Uterus (tissue), 4 donors: ENCODE measurements at places on chromosomes 1 and 21. TPM values are rescaled to one million over a fixed set of nuclear protein-coding genes. Genes with fewer than 3 reads are reported as not detected.

GRCh38 chr21:38914528-38915293 lies 109.0 kb downstream of the ETS2 start:
- no peak for DNase-seq

DNA sequence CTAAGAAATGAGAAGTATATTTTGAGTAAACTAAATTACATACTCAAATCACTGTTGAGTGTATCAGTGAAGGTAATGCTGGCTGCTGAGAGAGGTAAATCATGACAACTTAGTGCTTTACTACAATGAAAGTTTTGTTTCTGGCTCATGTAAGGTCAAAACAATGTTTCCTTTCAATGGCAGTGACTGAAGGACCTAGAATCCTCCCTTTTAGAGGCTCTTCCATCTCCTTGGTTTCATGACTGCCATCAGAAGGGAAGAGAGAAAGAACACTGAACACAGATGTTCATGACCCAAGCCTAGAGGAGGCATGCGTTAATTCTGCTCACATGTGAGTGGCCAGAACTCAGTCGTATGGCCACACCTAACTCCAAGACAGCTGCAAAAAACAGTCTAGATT lies 130.6 kb downstream of the AKT3 start:
- DNase-seq = no peak

DNA sequence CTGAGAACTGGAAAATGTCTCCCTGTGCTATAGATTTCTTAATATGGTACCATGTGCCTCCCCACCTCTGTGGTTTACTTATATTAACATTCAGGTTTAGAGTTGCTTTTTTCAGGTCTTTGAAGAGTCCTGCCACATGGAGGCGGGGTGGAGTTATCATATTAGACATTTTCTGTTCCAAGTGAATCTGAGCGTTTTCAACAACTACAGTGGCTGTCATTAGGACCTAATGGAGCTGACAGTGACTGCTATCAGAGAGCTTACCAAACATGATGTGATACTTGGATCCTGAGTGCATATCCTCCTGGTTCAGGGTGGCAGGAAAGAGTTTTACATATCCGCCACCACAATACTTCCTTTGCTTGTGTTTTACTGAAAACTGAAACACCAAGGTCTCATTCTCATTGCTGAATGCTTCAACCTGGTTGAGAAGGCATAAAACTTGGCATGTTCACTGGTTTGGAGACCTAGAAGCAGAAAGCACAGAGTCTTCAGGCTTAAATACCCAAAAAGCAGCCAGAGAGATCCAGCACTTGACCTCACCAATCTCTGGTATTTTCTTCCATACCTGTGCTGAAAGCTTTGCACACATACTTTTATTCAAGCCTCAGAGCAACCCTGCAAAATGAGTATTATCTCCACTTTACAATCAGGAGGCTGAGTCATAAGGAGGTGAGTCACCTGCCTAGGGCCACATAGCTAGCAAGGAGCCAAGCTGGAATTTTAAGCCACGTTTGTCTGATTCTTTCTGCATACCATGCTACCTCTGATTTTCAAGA lies 47.4 kb upstream of the OSBPL9 start:
- no peak for DNase-seq

DNA sequence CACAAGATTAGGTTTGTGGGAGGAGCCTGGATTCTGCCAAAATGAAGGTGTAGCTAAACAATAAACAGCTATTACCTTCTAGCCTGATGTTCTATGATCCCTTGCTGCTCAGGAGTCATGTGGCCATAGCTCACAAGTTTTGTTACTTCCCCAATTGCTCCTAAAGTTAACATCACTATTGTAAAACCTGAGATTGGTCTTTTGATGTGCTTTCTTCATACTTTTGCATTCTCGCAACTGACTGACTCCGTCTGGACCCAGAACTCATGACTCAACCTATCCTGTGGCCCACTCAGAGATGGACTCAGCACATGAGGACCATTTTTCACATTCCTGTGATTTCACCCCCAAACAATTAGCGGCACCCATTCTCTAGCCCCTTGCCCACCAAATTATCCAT lies 69.1 kb downstream of the PTGS2 start:
- no peak for DNase-seq

C1orf56 gene
- total RNA-seq = 2.6 TPM

DNA sequence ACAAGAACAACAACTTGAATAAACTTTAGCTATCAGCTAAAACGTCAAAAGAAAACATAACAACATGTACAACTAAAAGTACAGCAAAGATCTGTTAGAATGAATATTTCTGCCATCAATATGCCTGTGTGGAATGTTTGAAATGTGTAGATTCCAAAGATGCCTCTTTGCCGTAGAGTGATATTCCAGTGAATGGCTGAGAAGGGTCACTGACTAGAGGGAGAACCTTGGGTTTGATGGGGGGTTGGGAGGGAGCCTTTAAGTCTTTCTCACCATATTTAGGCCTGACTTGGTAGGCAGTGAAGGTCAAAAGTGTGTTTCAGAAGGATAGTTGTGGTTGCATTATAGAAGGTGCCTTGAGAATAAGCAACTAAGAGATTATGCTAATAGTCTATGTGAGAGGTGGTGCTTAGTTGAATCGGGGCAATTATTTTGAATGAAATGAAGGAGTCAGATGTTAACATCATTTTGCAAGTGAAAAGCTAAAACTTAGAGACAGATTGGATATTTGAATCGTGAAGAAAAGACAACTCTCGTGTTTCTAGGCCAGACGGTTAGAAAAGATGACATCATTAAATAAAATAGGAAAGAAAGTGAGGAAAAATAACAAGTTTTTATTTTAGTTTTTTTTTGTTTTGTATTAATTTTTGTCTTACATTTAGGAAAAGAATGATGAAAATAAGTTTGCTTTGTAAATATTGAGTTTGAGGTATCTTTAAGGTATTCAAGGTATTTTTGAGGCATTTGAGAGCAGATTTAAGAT lies 53.8 kb downstream of the PLA2G4A start:
- no peak for DNase-seq

- DNase-seq = peak; percentile 39
These were observed 32.1 kb downstream of the JAK1 start for GRCh38 chr1:64934115-64934877.

DNA sequence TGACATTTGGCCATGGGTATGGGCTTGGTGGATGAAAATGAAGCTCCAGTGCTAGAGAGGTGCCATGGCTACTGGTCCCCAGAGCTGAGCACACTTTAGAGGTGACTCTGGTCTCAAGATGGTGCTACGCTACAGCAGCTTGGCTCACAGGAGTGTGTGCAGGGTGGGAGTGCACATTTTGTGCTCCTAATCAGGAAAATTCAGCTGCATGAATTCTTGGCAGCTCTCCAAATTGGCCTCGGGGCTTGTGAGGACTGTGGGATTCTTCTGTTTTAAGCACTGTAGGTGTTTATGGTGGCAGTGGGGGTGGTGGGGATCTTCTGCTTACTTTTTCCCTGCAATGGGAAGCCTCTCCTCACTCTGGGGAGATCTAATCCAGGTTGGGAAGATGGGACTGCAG lies 17.3 kb upstream of the TIPRL start:
- DNase-seq = no peak

DNA sequence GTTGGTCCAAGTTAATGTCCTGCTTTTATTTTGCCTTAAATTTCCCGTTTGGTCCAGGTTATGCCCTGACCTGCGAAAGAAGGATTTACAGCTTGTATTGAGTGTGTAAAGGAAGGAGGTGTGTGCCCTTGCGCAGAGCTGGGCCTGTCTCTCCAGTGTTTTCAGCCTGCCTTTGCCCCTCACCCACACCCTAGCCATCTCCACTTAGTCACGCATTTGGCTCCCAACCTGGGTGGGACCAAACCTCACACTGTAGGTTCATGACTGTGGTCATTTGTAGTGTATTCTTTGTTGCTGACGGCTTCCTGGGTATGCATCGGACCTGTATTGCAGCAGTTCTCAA lies 572 bp upstream of the SRSF10 start:
- DNase-seq = peak; percentile 32

DNA sequence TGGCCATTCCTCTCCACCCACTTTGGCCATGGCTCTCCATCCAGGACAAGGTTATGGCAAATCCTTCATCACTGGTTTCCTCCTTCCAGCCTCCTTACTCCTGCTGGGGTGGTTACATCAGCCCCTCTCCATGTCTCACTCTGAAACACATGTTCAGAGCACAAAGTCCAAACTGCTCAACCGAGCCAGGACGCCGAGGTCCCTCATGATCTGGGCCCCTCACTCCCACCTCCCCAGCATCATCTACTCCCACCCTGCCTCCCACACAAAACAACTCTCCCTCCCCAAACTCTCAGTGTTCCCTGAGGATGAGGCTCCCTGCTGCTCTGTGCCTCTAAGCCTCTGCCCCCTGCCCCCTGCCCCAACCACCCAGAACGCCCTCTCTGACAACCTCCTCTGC lies 33.3 kb upstream of the ZBTB40 start:
- DNase-seq = no peak

- DNase-seq = no peak
These were observed 22.8 kb upstream of the SSBP3 start for GRCh38 chr1:54428837-54429518.

GRCh38 chr21:44569861-44570517 lies 3.5 kb upstream of the KRTAP10-4 start:
- no peak for DNase-seq

GRCh38 chr1:179016706-179017382 lies 8.8 kb upstream of the FAM20B start:
- DNase-seq = peak; percentile 68

DNA sequence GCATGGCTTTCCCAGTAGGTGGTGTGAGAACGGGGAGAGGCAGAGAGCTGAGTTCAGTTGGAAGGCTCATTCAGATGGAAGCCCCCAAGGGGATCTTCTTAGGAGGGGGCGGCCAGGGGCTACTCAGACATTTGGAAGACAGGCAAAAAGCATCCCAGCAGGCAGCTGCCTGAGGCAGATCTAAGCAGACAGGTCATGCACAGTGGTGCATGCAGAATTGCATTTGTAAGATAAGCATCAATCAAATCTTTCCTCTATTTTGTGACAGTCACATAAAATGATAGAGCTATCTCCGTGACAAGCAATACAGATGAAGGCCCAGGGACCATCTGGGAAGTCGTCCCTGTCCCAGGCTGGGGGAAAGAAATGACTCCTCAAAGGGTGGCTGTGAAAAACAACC lies 3.8 kb downstream of the RAB3B start:
- DNase-seq = no peak

GRCh38 chr1:25757151-25757845 lies 42.7 kb upstream of the SELENON start:
- DNase-seq = no peak

DNA sequence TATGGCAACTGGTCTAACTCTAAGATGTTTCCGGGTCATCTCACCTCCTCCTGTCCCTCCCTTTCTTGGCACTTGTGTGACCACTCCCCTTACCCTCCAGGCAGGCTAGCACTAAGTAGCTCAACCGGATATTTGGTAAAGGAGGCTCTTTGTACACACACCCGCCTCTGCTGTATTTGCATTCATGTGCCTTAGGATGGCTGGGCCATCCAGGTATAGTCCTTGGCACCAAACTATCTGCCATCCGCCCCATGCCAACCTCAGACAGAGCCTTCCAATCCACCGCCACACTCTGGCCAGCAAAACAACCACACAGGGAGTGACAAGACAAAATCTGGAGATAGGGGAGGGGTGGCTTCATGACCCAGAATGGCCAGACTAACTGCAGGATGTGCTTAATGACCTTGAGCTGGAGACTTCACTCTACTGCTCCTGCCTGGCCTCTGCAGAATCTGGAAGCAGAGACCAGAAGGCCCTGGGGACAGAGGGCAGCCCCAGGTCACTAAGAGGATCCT lies 59.5 kb downstream of the CDK18 start:
- DNase-seq = no peak

GRCh38 chr1:196403803-196404690 lies 204.2 kb downstream of the KCNT2 start:
- no peak for DNase-seq

GRCh38 chr1:68958958-68959357 lies 462.1 kb upstream of the DEPDC1 start:
- DNase-seq = no peak

DNA sequence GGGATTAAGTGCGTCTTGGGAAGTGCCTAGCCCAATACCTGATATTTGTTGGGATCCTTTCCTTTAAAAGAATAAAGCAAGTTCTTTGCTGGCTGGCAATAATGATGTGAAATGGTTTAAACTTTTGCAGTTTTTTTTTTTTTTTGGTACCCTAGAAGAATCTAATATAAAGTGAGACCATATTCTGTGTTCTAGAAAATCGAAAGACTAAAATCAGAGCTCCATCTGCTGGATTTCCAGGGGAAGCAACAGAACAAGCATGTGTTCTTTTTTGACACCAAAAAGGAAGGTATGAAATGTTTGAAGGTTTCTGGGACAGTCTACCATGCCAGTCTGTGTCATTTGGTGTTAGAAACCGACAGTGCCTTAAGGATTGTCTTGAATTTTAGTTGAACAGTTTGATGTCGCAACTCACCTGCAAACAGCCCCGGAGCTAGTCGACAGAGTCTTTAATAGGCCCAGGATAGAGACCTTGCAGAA lies 6.4 kb downstream of the UTP11 start:
- DNase-seq = no peak

PRMT2 gene
- 171 TPM for total RNA-seq

DNA sequence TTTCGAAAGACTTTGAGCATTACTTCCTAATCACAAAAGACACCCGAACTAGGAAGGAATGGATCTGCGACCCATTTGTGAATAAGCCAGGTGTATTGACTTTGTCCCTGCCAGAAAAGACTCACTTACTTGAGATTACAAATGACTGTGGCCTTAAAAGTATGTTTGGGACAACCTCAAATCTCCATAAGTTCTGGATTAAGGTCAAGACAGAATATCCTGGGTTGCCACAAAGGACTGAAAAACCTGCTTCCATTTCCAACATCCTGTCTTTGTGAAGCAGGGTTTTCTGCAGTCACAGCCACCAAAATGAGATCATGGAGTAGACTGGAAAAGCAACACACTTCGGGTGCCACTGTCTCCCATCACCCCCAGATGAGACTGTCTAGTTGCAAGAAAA lies 537.4 kb upstream of the ZRANB2 start:
- no peak for DNase-seq

- DNase-seq = peak; percentile 61
These were observed 9.5 kb upstream of the CLIC4 start for GRCh38 chr1:24735509-24736375.

DNA sequence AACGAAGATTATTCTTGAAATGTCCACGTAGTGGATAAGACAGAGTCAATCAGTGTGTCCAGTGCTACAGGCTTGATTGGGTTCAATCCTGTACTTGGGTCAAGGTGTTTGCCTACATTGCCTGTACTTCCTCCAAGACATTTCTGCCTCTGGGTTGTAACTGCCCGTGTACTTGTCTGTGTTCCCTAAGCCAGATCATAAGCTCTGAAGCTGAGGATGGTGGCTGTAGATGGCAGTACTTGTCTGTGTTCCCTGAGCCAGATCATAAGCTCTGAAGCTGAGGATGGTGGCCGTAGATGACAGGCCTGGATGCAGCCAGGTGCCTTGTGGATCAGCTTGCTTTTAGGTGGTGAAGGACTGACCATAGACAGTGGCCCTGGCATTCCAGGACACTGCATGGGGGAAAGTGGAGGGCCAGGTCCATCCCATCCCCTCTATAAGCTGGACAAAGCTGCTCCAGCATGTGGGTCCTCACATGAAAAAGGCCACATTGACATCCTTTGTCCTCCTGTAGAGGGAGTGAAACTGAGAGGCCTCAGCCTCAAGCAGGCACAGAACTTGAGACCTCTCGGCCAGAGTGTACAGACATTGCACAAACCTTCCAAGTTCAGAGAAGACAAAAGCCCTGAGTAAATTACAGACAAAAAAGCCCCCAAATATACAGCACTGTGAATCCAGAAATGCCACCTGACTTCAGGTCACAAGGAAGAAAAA lies 2.0 kb upstream of the SRM start:
- DNase-seq = no peak

GRCh38 chr1:33086384-33086850 lies 5.5 kb downstream of the AZIN2 start:
- peak; percentile 77 for DNase-seq

MEX3A gene
- 0.29 TPM for total RNA-seq

CDCA8 gene
- total RNA-seq = 5.9 TPM

AK5 gene
- total RNA-seq = 0.88 TPM
